ENCODE measurements at places on chromosomes 16 and 17.

- no peak for DNase-seq
Measured at GRCh38 chr16:57091200-57091974, 996 bp upstream of the CPNE2 start.

DNA sequence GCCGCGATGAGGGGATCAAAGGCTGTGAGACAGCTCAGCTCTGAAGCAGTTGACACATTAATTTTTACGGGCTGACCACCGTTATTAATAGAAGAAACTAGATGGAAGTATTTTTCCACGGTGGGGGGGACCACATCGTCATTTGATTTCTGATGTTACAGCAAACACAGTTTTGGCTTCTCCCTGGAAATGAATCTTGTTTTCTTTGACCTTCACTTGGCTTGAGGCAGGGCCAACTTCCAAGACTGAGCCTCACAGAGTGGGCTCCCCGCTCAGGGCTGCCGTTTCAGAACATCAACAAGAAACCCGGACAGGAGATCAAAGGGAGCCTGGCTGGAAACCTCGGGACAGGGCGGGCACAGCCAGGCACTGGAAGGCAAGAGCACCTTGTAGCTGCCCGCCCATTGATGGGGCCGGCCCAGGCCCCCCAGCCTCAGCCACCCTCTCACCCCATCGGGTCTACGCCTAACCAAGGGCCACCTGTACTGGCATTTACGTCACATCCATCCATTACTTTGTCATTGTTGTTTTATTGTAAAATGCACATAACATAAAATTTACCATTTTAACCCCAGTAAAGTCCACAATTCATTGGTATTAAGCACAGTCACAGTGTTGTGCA lies 124.6 kb downstream of the C16orf95 start:
- no peak for DNase-seq

DNA sequence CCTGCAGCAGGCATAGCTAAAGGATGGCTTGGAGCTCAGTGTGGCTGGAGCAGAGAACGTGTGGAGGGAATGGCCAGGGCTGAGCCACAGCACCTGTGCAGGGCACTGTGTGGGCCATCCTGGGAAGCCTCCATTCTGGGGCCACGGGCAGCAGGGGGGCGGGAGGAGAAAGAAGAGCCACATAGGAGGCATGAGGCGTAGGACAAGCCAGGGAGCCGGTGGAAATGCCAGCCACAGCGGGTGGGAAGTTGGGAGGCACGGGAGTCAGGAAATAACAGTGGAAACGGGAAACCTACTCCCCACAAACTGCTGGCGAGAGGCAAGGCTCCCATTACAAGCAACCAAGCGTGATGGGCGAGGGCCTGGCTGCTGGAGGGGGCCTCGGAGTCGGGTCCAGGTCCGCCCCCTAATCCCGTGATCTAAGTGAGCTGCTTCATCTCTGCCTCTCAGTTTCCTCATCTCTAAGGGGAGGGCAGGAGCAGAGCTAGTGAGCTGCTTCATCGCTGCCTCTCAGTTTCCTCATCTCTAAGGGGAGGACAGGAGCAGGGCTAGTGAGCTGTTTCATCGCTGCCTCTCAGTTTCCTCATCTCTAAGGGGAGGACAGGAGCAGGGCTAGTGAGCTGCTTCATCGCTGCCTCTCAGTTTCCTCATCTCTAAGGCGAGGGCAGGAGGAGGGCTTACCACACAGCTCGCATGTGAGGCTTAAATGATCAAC lies 104.9 kb downstream of the ADCY9 start:
- DNase-seq: no peak

- DNase-seq: no peak
Measured at GRCh38 chr16:85246473-85246872, 134.2 kb upstream of the CIBAR2 start.

- DNase-seq: no peak
Measured at GRCh38 chr16:71230122-71230845, at the start of gene HYDIN. Gene HYDIN, minus strand, starts transcription at chr16:71230722. Its CDS starts 43,827 bp downstream, at chr16:71186895.

GRCh38 chr17:43020789-43021740 lies 1.1 kb downstream of the VAT1 start:
- DNase-seq: peak; percentile 10

DNA sequence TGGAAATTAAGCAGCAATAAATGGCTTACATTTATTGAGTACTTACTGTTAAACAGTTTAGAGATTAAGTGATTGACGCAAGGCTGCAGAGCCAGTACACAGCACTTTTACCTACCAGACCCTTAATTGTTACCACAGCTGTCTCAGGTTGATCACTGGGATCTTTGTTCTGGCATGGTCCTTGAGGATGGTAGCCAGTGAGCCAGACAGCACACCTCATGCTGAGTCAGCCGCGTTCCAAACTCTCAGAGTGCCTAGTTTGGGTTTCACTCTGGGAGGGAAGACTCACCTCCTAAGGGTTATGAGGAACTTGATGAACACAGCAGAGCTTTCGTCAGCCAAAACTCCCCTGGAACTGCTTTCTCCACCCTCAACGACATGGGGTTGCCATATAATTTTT lies 20.4 kb downstream of the CDH3 start:
- DNase-seq: no peak

GRCh38 chr17:42901535-42902229 lies 1.1 kb downstream of the G6PC1 start:
- DNase-seq: no peak

DNA sequence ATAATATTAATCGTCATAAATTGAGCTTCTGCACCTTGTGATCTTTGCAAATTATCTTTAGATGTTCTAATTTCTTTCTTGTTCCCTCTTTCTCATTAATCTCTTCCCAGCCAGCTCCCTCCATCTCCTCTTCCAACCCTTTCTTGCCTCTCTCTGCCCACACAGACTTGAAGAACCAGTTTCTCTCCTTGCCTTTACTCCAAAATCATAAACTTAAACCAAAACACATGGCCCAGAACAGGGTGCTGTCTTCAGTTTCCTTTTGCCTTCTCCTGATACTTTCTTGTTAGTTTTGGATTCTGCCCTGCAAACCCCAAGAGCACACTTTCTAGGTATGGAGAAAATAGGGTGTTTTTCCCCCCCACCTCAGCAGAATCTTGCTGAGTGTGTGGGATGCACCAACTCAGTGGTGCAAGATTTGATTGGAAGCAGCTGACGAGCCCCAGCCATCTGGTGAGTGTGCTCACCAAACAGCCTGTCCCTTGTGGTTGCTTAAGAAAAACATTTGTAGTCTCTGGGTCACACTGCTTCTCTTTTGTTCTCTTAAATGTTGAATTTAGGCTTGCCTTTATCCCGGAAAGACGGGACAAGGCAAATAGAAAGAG lies 175.8 kb upstream of the MAF start:
- no peak for DNase-seq

- DNase-seq: no peak
Measured at GRCh38 chr17:17647524-17648178, 33.6 kb upstream of the RAI1 start.

DNA sequence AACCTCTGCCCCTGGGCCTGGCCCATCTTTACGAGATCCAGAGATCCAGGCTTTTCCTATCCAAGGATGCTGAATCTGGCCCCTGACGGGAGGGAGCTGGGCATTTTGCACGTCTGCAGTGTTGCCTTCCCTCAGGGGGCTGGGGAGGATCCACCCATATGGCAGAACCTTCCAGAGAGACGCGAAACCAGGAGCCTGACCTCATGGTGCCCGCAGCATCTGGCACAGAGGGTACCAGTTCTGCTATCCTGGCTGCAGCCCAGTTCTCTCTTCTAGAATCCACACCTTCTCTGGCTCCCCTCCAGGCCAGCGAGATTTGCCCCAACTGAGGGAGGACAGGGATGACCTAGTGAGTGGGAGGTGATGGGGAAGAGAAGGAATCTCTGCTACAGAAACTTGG lies 20.5 kb upstream of the ZNF652 start:
- DNase-seq: no peak

DNA sequence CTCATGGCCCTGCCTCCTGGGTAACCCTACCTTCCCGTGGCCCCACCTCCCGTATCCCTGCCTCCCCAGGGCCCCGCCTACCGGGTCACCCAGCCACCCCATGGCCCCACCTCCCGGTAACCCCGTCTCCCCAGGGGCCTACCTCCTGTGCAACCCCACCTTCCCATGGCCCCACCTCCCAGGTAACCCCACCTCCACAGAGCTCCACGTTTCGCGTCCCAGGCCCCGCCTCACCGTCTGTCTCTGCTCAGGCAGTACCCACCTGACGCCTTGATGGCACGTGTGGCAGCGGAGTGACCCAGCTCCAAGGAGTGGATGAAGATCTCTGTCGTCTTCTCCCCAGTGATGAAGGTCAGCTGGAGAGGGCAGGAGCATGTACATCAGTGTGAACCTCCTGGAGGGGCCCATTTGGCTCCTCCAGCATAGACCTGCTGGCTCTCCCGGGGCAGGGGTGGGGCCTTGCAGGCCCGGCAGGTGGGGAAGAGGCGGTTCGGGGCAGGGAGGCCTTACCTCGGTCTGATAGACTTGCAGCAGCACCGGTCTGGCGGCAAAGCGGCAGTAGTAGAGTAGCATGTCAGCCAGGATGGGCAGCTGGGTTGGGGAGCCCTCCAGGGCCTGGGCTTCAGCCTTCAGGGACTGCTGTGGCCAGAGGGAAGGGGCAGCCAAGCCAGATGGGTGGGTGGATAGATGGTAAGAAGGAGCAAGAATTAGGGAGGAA lies 18.7 kb upstream of the PIK3R6 start:
- no peak for DNase-seq

- no peak for DNase-seq
Measured at GRCh38 chr17:2406903-2407790, 6.3 kb upstream of the MNT start.

- DNase-seq: no peak
Measured at GRCh38 chr17:17137731-17138585, 68.2 kb downstream of the PLD6 start.

DNA sequence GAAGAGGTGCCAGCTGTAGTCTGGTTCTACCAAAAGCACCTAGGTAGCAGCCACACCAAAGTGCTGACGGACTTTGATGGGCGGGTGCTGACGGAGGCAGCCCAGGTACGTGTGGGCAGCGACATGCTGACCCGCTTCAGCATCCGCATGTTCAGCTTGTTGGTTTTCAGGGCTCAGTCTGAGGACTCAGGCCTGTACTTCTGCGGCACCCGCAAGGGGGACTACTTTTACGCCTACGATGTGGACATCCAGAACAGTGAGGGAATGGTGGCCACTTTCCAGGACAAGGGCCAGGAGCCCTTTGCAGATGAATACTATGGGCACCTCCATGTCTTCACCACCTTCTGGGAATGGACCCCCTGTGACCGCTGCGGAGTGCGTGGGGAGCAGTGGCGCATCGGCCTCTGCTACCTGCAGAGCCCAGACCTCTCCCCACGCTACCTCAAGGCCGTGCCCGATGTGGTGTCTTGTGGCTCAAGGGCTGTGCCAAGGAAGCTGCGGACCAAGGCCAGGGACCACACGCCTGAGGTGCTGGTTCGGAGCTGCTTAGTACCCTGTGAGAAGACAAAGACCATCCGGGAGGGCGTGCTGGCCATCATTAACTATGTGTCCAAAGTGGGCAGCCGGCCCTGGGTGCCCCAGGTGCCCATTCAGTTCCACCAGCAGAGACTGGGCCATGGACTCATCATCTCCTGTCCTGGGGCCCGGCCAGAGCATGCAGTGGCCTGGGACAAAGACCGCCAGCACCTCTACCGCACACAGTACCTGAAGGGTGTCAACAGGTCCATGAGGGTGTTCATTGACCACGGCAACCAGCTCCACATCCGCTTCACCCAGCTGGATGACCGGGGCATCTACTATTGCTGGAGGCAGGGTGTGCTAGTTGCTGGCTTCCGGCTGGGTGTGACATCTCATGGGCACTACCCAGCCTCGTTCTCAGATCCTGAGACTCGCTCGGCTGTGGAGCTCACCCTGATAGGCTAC lies 5.0 kb upstream of the EFTUD2 start:
- DNase-seq: no peak

- DNase-seq: no peak
Measured at GRCh38 chr16:79158337-79158736, 442.2 kb downstream of the MAF start.

- peak; percentile 33 for DNase-seq
Measured at GRCh38 chr17:32503251-32504165, 16.7 kb downstream of the CDK5R1 start.

- no peak for DNase-seq
Measured at GRCh38 chr17:13153036-13153435, 135.2 kb upstream of the ELAC2 start.

DNA sequence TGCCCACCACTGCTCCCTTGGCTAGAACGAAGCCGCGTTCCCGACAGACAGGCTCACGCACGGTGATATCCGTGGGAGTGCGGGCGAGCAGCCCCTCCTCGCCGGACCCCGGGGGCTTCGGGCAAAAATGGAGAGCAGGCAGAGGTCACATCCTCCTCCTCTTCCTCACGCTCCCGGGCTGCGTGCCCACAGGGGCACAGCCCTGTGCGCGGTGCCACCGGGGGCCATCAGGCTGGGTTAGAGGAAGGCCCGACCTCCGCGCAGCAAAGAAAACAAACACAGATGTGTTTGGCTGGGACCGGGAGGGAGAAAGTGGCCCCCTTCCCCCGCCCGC lies 519 bp upstream of the NTN1 start:
- no peak for DNase-seq

DNA sequence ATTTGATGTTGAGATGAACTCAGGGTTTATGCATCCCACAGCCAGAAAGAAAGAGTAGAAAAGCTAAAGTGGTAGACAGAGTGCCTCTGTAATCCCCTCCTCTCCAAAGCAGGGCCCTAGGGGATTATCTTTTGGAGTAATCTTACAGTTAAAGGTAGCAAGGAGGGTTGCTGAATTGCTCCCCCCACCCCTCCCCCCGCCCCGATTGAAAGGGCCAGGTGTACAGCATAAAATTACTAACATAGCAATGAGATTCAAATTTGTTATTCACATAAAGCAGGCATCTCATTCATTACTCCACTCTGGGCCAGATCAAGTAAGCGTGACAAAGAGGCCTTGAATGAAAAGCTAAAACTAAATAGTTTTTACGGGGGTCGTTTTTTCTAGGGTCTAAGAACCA lies 72.7 kb downstream of the STH start:
- DNase-seq: no peak

DNA sequence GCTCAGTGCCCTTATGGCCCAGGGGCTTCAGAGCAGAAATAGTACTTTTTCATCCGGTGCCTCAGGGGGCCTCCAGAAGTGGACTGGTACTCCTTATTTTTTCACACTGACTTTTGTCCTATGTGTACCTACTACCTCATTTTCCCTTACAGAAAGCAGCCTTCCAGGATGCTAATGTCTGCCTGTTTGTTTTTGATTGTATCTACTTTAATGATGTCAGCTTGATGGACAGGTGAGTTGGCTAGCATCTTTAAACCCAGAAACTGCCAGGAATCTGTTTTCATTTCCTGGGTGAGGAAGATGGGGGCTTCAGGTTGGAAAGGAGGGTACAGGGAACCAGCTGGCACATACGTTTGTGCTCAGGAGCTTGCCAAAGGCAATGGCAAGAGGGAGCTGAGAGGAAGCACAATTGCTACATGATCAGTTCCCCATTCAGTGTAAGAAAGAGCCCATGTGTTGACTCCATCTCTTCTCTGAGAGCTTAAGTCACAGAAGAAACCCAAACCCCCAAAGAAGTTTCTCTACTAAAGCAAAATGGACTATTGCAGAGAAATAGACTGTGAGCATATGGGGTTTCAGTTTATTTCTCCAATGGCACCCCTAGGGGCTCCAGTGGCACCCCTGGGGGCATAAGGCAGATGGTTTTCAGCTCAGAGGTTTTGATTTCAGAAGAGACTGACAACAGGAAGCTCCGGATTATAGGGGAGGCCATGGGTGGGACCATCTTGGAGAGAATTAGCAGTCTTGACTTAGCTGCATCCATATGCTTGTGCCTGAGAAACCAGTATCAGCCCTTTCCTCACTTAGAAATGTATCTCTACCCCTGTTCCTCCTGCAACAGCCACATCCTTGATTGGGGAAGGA lies 16.3 kb downstream of the LIG3 start:
- no peak for DNase-seq

GRCh38 chr16:78926723-78927210 lies 673.8 kb downstream of the MAF start:
- no peak for DNase-seq

GRCh38 chr16:79767421-79768275 lies 167.1 kb upstream of the MAF start:
- DNase-seq: no peak

All from effector memory CD8-positive, alpha-beta T cell (primary cell).